ENCODE measurements at places on chromosomes 13 and 19.
A peak's percentile ranks its signal among the peaks of the same experiment; 100 is the strongest.

DNA sequence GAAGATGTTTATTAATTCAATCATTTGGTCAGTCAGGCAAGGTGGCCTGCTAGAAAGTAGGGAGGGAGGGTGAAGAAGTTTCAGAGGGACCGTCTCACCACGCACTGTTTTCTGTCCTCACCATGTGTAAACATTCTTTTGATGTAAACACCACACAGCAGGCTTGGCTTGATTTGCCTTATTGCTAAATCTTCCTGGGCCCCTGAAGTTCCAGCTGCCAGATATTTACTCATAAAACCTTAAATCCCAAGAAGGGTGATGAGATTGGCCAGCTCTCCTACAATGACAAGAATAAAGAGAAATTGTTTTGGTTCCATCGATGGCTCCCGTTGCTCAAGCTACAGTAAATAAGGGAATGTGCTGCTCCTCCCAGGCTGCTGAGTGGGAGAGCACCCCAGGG is 198.2 kb upstream of the TMTC4 start:
- DNase-seq = no peak

DNA sequence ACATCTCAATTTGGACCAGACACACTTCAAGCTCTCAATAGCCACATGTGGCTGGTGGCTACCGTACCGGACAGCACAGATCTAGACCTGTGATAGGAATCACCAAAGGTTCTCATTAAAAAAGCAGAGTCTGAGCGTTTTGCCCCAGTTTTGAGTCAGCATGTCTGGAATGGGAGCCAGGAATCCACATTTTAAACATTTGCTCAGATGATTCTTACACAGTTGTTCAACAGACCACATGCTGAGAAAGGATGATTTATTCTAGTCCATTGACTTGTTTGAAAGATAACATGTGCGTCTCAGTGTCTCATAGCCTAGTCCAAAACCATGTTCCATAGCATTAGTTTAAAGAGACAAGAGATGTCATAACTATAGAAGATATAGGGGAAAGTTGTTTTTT is 53.4 kb downstream of the FLT3 start:
- no peak for DNase-seq

DNA sequence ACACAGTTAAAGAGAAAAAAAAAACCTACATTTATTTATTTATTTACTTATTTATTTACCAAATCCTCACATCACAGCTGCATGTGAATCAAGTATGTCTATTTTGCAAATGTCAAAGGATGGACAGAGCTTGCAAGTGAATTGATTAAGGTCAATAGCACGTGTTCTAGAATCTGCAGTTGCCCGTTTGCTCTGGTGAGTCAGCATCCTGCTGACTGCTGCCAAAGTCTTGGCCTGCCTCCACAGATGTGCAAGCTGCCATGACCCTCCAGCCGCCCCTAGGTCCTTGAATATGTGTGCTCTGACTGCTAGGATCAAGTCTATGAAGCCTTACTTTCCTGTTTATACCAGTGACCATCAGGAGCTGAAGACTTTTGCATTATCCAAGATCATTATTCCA is 320.6 kb downstream of the GPC5 start:
- no peak for DNase-seq

GRCh38 chr13:50396001-50396400 is 380.8 kb downstream of the KCNRG start:
- DNase-seq = no peak

DNA sequence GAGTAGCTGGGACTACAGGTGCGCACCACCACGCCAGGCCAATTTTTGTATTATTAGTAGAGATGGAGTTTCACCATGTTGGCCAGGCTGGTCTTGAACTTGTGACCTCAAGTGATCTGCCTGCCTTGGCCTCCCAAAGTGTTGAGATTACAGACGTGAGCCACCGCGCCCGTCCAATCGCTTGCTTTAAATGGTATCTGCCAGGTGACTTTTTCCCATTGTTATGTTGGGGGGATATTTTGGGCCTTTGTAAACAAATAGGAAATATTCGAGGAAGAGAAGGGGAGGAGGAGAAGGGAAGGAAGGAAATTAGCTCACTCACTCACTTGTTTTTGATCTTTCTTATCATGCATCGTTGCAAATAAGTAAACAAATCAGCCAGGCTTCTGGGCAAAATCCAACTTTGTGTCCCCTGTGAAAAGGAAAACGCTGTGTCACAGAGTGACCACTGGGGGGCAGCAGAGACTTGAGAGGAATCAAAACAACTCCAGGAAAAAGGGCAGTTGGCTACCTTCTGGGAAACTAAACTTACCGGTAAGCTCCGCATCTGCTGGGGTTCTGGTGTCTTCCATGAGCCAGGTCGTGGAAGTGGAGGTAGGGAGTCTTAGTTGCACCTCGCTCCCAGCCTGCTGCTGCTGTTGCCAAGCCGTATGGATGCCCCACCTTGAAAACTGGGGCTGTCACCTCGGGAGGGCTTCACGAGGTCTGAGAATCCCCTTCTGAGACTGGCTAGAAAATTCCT is 9.3 kb upstream of the RANBP3 start:
- peak; percentile 59 for DNase-seq

GRCh38 chr19:7506385-7507328 is 9.2 kb upstream of the ZNF358 start:
- no peak for DNase-seq

DNA sequence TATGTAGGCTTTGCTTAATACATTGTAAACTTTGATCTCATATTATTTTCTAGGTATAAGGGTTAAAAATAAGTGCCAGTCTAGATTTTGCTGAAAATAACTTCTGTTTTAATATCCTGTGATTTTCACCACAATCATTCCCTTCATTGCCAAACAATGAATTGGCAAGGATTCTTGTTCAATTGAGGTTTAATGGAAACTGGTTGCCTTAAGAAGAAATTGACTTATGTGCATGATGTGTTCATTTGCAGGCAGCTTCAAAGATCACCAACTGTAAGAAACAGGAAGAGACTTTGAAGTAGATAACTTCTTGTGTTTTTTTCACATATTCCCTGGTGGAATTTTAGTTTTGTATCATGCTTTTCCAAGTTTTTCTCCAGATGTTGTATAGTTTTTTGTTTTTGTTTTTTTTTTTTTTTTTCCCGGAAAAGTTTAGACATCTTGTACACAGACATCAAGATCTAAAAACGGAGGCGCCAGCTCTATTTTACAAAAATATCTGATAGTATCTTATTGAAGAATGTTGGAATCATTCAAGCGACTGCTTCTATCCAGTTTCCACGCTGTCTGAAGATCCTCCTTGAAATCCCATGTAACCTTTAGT is 108.3 kb downstream of the POSTN start:
- no peak for DNase-seq

- DNase-seq = no peak
Observed at GRCh38 chr19:52296400-52296772, 583 bp upstream of the ZNF480 start.

GRCh38 chr13:44263751-44264620 is 109.6 kb upstream of the SERP2 start:
- no peak for DNase-seq

- DNase-seq = peak; percentile 18
Observed at GRCh38 chr19:38417544-38418506, 8.2 kb downstream of the RASGRP4 start.

- DNase-seq = no peak
Observed at GRCh38 chr13:87884884-87885283, 213.7 kb downstream of the SLITRK5 start.

GRCh38 chr13:31328549-31329235 is 128.9 kb downstream of the B3GLCT start:
- DNase-seq = no peak

GRCh38 chr19:2722541-2723344 is 1.6 kb upstream of the DIRAS1 start:
- DNase-seq = no peak

DNA sequence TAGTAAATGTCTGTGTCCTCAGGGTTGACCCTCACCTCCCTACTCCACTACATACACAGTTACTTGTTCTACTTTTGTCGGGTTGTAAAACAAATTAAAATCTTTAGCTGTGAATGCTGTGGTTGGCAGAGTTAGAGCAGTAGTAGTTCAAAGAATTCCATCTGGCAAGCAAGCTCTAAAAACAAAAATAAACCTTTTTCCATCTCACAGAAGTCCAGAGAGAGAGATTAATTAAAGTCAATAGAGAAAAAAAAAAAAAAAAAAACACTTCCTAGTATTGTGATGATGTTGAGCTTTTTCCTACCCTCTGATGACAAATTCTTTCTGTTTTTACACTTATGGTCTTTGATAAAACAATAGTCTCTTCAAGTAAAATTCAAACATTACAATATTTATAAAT is 338.4 kb downstream of the PCDH17 start:
- no peak for DNase-seq

- no peak for DNase-seq
Observed at GRCh38 chr13:113920606-113921286, 53.1 kb downstream of the C13orf46 start.

- DNase-seq = no peak
Observed at GRCh38 chr13:24648983-24649687, 31.1 kb upstream of the ATP12A start.

DNA sequence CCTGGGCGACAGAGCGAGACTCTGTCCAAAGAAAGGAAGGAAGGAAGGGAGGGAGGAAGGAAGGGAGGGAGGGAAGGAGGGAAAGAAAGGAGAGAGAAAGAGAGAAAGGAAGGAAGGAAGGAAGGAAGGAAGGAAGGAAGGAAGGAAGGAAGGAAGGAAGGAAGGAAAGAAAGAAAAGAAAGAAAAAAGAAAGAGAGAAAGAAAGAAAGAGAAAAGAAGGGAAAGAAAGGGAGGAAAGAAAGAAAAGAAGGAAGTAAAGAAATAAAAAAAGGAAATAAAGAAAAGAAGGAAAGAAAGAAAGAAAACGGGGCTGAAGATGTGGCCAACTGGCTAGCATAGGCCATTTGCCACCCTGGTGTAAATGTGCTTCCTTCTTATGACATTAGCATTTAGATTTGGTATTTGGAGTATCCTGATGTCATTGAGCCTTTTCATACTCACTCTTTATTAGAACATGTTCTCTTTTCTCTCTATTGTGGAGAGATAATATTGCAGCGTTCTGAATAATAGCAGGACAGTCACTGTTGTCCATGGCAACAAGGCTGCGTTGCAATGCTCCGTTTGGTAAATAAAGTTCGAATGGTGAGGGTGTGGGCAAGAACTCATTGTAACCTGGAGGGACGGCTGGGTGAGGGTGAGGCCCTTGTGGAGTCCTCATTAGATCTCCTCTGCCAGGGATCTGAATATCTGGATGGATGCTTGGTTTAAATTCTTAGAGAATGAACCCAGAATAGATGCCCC is 173.9 kb upstream of the UBL3 start:
- DNase-seq = no peak

- DNase-seq = no peak
Observed at GRCh38 chr19:10729411-10729810, 11.5 kb downstream of the DNM2 start.

- DNase-seq = no peak
Observed at GRCh38 chr13:73250061-73250460, 191.3 kb downstream of the KLF5 start.

GRCh38 chr19:49716154-49716553 is 25.2 kb downstream of the CPT1C start:
- no peak for DNase-seq

DNA sequence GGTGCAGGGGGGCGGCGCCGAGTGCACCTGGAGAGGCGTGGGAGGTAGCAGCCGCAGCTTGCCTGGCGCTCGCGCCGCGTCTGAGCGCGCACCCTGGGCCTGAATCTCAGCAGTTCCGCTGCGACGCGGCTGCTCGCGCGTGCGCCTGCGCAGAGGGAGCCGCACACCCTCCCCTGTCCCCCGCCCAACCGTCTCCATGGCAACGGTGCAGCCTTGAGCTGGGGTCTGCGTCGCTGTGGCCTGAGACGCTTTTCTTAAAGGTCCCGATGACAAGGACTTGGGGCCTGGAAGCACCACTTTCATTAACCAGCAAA is at the start of gene PNMA8B:
TSS of gene PNMA8B (minus strand) at position 82 of the 314 bp plus-strand sequence. CDS start 402 bp downstream, outside the sequence.
- DNase-seq = peak; percentile 32

- DNase-seq = no peak
Observed at GRCh38 chr13:30091691-30092090, 215.7 kb downstream of the KATNAL1 start.

GRCh38 chr19:40339018-40339728 is 9.0 kb downstream of the C19orf47 start:
- no peak for DNase-seq

DNA sequence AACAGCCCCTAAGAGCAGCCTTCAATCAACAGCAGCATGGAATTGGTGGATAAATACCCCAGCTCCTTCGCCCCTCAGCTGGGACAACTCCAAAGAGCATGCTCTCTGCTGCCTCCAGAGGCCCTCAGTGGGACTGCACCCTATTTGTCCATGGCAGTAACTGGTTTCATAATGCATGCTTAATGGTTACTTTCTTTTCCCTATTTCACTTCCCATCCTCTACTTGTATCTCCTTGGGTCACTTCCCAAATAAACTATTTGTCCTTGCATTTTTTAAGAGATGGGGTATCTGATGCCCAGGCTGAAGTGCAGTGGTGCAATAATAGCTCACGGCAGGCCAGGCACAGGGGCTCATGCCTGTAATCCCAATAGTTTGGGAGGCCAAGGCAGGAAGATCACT is 13.5 kb upstream of the TPM4 start:
- peak; percentile 67 for DNase-seq
